Left ventricle myocardium superior (tissue), 1 donor: ENCODE measurements at places on chromosomes 2 and 18.

DNA sequence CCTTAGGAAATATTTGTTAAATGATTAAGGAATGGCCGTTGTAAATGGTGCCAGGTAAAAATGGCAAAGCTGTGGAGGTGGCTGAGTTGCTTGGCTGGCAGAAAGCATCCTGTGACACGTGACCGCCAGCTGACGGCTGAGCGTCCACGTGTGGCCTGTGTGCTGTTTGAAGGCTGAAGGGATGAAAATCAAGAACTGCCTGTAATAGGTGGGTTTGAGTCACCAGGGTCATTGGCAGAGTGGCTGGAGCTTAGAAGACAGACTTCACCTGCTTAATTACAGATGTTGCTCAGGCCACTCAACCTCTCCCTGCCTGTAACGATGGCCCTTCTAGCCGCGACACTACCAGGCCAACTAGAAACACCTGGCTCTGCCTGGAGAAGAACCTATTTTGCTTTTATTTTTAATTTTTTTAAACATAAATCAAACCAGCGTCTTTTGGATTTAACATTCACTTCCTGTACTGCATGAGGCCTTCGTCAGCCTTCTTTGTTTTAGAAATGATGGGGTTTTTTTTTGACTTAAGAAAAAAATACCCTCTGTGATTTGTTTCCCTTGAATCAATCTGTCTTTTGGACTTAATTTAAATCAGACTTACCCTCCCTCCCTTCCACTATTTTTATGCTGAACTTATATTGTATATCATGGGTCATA is 206.5 kb downstream of the PRKCE start:
- no peak for DNase-seq

DNA sequence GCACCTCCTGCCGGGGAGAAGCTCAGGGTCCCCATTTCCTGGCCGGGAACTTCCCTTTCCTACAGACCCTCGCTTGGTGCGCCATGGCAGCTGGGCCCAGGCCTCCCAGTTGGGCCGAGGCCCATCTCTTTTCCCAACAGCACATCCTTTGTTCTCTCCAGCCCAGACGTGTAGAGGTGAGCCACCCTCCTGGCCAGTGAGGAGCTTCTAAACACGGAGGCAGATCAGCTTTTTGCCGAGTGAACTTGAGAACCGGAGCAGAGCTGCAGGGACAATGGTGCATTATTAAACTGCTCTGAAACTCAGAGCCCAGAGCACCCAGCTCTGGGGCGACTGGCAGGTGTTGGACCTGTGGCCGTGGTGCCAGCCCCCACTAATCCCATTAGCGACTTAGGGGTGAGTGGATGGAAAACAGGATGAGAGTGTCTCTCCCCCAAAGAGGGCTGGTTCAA is 25.4 kb downstream of the SH3BP4 start:
- DNase-seq: no peak

DNA sequence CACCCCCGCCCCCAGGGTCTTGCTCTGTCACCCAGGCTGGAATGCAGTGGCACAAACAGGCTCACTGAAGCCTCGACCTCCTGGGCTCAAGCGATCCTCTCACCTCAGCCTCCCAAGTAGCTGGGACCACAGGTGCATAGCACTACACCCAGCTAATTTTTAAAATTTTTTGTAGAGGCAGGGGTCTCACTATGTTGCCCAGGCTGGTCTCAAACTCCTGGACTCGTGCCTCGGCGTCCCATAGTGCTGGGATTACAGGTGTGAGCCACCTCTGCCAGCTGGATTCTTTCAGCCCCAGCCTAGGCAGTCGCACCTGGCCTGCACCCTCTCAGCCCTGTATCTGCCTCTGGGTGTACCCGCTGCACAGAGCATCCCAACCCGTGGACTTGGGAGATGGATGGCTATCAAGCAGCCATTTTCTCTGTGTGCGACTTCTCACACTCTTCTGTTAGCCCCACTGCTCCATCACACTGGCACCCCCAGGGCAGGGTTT is 166.4 kb upstream of the HAAO start:
- DNase-seq: no peak

DNA sequence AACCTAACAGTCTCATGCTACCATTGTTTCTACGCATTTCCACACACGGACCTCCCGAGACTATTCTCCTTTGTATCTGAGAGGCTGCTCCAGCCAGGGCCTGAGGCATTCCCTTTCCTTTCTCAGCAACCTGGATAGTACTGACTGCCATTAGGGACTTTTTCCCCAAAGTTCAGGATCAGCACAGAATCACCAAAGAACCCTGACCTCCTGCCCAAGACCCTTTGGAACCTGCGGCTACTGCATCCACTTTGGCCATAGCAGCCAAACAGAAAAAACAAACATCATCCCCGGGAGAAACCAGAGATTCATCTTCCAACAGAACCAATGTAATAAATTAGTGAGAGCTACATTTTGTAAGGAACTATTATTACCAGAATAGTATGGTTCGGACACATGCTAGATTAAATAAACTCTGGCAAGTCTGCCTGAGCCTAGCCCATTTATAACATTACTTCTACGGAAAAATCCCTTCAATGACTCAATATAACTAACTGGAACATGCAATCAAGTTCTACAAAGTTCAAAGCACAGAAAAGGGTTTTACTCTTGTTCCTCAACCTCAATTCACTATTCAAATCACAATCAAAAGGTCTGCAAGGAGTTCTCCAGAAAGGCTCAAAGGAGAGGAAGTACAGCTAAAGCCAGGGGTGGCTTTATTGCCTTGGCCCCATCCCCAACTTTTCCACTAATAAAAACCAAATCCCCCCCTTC is 51.8 kb downstream of the LPIN2 start:
- no peak for DNase-seq

DNA sequence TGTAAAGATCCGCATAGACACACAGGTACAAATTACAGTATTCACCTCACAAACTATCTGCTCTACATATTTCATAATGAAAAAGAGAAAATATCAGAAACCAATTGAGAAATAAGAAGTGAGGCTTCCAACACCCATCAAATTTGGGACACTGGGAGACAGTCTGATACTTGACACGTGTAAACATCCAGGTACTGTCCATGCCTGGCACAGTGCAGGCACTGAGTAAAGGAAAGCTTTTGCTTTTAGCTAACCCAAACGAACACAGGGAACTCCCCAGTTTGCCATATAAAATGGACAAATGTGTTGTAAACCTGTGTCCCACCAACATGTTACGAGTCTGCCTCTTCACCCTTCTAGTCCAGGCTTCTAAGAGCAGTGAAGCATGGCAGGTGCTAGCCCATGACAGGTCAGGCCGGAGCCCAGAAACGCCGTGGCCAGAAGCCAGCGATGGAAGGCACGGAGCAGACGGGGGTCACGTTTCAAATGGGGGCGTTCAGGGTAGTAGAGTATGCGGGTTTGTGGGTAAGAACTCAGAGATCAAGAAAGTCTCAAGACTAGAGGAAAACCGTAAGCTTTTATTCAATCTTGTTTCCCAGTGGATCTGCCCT is 27.0 kb downstream of the CDH2 start:
- DNase-seq: peak; percentile 62

GRCh38 chr2:204004912-204005311 is 68.3 kb downstream of the ICOS start:
- DNase-seq: no peak

- no peak for DNase-seq
Observed at GRCh38 chr2:47189635-47190034, 34.5 kb upstream of the STPG4 start.

DNA sequence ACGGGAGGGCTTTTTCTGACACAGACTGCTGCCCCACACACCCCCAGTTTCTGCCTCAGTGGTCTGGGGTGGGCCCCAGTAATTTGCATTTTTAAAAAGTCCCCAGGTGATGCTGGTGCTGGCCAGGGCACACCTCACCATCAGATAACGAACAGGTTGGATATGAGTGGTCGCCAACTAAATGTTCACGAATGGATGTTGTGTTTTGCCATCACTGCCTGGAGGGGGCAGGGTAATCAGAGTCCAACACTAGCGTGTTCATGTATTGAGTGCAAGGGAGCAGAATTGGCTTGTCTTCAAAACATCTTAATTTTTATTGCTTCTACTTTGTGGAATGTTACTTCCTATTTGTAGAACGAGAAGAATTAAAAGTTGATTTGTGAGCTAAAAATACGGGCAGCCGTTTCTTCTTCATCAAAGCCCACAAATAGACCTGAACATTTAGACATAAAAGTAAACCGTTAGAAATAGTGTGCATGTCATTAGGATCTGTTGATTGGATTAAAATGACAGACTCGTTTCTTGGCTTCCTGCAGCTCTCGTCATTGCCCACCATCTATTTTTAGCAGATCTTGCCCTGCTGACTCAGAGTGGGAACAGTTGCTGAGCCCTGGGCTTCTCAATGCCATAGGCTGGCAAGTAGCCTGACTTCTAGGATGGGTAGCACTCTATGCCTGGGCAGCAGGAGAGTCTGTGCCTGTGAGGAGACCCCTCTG is 45.2 kb downstream of the NCK2 start:
- peak; percentile 47 for DNase-seq

DNA sequence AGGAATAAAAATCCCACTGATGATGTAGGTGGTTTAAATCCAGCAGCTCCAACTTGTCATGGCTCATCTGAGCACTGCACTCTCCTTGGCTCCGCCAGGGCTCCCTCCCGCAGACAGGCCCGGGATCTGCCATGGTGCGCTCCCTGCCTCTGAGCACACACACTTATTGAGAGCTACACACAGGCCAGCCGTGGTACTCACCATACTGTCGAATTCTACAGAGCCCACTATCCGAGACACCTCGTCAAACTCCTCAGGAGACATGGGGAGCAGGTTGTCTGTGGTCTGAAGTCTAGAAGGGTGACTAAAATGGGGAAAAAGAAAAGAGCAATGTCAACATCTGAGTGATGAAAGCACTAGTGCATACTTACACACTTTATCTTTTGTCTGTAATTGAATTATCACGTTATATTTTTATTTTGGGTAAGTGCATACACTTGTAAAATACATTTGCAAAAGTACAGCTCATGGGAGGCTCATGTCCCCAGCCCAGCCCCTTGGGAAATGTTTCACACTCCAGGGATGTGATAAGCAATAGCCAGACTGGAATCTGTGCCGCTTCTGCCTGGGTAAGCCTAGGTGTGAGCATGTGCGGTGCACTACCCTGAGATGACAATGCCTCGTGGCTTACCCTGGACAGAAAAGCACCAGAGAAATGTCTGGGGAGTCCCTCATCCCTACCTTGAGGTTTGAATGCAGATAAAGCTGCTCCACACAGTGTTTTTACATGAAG is 39.2 kb downstream of the STAT1 start:
- DNase-seq: peak; percentile 60

- DNase-seq: no peak
Observed at GRCh38 chr2:202512176-202512575, 122.6 kb upstream of the FAM117B start.

GRCh38 chr2:227479865-227480475 is 8.0 kb downstream of the AGFG1 start:
- DNase-seq: no peak

GRCh38 chr18:9838144-9838877 is 47.5 kb upstream of the TXNDC2 start:
- DNase-seq: peak; percentile 58

DNA sequence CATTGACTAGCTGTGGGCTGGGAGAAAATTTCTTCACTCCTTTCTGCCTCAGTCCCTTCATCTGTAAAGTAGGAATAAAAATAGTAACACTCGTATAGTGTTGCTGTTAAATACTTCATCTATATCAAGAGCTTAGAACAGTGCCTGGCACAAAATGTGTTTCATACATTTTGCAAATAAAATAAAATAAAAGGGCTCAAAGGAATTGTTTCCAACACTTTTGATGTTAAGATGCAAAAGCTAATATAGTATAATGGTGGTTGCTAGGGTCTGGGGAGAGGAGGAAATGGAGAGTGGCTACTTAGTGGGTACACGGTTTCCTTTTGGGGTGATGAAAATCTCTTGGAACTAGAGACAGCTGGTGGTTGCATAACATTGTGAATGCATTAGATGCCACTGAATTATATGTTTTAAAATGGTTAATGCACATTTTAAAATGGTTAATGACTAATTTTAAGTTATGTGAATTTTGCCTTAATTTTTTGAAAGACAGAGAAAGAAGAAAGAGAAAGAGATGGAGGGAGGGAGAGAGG is 542.1 kb upstream of the ID2 start:
- DNase-seq: no peak

- no peak for DNase-seq
Observed at GRCh38 chr2:149008381-149008780, 30.1 kb upstream of the LYPD6B start.

GRCh38 chr2:224173210-224173609 is 134.1 kb upstream of the SERPINE2 start:
- no peak for DNase-seq

DNA sequence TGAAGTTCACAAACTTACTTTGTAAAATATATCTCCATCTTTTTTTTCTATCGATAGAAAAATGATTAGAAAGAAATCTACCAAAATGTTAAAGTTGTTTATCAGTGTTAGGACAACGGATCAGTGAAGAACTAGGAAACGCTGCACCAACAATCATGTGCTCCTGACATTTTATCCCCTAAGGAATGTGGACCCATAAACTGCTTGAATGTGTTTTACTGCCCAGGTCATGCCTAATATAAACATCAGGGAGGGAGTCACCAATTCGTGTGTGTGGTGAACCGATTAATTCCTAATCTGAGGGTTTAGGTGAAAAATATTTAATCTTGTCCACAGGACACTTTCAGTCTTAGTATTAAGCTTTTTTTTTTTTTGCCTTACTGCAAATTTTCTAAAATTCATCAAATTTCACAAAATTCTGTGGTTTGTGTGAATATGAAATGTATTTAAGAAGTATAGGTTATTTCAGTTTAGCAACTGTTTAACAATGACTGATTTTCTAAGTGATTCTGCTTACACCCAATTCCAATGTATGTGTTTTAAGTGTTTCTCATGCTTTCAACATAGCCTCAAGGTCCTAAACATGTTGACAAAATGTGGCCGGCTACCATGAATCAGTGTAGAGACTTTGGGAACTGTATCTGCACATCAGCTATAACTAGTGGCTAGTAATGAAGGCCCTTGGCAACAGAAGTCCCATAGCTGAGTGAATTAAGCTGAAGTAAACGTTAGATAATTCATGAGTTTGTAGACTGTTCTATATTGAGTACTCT is 11.1 kb upstream of the KIDINS220 start:
- DNase-seq: no peak
